ENCODE measurements at places on chromosomes 2 and 18.

DNA sequence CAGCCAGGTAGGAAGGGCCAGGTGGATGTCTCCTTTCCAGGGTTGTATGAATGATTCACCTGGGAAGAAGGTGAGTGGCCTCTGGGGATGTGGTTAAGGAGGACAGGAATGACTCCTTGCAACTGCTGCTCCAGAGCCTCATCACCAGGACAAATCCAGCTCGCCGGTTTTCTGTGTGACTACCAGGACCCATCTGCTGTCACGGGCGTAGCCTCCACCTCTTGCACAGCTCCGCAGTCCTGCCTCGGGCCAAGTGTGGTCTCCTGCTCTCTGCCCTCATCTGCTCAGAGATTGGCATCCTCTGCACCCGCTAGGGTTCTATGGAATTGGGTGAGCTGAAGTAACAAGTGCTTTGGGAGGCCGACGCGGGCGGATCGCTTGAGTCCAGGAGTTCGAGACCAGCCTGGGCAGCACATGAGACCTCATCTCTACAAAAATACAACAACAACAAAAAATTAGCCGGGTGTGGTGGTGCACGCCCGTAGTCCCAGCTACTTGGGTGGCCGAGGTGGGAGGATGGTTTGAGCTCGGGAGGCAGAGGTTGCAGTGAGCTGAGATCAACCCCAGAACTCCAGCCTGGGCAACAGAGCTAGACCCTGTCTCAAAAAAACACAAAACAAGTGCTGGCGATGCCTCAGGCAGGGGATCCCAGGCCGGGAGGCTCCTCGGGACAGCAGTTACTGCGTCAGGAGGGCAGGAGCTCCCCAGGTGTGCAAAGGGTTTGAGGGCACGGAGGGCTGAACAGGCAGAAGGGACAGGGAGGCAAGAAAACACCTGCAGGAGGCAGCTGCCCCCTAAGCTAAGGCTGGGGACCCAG, 831 bp upstream of the D2HGDH start:
- DNase-seq: no peak

DNA sequence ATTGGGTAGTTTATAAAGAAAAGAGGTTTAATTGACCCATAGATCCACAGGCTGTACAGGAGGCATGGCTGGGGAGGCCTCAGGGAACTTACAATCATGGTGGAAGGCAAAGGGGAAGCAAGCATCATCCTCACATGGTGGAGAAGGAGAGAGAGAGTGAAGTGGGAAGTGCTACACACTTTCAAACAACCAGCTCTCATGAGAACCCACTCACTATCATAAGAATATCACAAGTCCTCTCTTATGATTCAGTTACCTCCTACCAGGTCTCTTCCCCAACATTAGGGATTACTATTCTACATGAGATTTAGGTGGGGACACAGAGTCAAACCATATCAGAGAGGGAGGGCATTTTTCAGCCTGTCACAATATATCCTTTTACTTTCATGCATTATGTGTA, 22.7 kb upstream of the DOCK10 start:
- no peak for DNase-seq

- no peak for DNase-seq
Observed at GRCh38 chr18:67964462-67964861, 447.9 kb upstream of the DSEL start.

DNA sequence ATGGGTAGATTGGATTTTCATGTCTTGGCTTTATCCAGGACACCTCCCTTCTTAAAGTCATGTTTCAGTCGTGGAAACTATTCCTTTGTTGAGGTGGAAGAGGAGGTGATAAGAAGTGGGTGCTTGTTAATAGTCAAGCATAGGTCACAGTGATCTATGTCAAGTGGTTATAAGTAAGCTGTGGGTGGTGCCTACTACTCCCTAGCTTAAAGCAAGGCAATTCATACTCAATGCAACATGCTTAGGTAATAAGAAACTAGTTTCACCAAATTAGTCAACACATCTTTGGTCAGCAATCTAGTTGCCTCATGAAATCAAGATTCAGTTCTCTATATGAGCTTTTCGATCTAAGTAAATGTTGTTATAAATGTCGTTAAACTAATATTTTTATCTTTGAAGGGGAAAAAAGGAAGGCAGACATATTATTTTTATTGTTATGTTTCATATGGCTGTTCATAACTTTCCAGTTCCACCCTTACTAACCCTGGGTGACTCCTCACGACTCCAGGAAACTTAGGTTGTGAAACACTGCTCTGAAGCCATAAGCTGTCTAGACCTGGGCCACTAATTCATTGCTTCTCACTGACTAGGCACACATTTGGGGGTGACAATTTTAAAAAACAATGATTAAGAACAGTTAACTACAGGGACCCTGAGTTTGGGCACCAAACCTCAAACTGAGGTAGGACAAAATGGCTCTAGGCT, 5.8 kb upstream of the ABCB11 start:
- no peak for DNase-seq

GRCh38 chr2:107259408-107260195, 373.6 kb upstream of the ST6GAL2 start:
- no peak for DNase-seq

DNA sequence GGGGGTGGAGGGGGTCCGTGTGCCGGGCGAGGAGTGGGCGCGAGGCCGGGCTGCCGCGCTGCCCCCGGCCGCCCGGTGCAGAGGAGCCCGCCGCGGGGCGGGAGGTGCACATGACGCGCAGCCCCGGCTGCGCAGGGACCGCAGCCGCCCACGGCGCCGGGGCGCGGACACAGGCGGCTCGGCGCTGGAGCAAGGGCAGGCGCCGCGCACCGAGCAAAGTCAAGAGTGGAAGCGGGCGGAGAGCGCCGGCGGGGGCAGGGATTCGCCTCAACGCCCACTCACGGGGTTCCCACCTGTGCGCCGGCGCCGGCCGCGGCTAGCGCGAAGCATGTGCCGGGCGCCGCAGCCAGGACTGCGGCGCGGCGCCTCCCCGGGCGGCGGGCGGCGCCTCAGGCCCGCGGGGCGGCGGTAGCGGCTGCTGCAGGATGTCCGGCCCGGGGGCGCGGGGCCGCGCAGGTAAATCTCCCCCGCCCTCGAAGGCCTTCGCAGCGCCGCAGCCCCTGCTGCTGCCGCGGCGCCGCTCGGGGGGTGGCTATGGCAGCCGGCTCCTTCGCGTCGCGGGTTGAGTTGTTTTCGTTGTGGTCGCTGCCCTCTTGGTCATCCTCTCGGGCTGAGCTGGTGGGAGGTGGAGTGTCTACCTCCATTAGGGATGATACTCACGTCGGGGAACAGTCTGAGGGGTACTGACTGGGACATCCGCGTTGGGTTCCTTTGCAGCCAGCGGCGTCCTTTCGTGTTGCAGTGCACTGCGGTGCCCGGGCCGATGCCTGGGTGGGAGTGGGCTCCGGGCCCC, 216.3 kb upstream of the DTNA start:
- peak; percentile 30 for DNase-seq

DNA sequence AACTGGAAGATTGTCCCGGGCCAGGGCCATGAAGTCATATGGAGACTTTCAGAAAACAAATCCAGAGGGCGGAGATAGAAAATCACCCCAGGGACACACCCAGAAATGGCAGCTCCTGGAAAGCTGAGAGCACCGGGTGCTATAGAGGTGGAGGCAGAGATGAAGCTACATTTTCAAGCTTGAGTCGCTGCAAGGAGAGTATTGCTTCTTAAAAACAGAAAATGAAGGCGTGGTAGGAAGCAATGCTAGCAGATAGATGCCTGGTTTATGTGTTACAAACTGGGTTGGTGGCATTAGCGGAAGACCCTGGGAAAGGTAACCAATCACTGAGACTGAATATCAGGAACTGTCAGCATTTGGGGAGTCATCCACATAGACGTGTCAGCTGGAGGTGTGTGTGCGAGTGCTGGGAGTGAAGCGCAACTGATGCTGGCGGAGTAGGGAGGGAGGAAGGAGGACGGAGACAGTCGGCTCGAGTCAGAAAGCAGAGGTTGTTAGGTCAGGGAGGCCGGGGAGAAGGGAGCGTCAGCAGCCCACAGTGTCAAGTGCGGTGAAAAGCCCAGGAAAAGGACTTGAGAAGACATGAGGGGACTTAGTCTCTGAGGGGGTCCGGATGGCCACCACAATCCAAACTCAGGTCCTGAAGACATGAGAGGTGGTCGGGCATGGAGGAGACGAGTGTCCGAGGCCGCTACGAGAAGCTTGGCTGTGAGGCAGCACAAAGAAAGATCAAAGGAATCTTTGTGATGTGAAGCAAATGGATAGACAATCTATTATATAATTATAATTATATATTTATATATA, 45.4 kb downstream of the C18orf63 start:
- DNase-seq: no peak

DNA sequence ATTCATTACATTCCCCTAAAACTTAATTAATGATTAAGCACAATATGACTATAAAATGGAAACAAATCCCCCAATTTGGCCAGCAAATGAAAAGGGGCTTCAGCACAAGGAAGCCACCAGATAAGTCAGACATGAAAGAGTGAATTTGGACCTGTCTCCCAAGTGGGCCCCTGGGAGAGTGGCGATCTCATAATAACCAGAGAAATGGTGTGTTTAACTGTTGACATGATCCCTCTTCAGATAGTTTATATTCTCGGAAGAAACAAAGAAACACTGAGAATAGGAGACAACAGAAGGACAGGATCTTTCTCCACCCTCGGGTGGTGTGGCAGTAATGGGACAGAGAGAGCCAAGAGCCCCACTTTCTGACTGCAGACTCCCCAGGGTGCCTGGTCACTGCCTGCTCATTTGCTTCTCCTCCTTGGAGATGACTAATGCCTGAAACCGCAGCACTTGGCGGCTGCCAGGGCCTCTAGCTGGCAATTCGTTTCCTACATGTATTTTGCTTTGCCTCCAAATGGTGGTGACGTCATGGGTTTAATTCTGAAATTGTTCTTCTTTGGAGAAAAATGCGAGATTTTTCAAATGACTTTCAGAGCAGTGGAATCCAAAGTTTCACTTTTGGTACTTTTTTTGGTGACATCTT, 46.4 kb upstream of the SPP2 start:
- peak; percentile 35 for DNase-seq

GRCh38 chr2:147863835-147864234, 19.0 kb downstream of the ACVR2A start:
- DNase-seq: no peak

GRCh38 chr18:649341-649740, 8.1 kb upstream of the TYMS start:
- no peak for DNase-seq

GRCh38 chr18:80171054-80171872, 62.2 kb downstream of the ADNP2 start:
- peak; percentile 79 for DNase-seq

- DNase-seq: no peak
Observed at GRCh38 chr2:118980022-118980421, 38.0 kb downstream of the MARCO start.

- DNase-seq: no peak
Observed at GRCh38 chr2:24317491-24317920, 42.8 kb downstream of the ITSN2 start.

GRCh38 chr18:68843473-68844089, 45.7 kb downstream of the CCDC102B start:
- DNase-seq: no peak

- DNase-seq: no peak
Observed at GRCh38 chr2:40394597-40394996, 57.3 kb downstream of the SLC8A1 start.

- DNase-seq: no peak
Observed at GRCh38 chr2:106781196-106781595, 104.8 kb downstream of the ST6GAL2 start.
